ENCODE measurements at places on chromosomes 1 and 21. TPM values are rescaled to one million over a fixed set of nuclear protein-coding genes. Genes with fewer than 3 reads are reported as not detected.
A peak's percentile ranks its signal among the peaks of the same experiment; 100 is the strongest.

DNA sequence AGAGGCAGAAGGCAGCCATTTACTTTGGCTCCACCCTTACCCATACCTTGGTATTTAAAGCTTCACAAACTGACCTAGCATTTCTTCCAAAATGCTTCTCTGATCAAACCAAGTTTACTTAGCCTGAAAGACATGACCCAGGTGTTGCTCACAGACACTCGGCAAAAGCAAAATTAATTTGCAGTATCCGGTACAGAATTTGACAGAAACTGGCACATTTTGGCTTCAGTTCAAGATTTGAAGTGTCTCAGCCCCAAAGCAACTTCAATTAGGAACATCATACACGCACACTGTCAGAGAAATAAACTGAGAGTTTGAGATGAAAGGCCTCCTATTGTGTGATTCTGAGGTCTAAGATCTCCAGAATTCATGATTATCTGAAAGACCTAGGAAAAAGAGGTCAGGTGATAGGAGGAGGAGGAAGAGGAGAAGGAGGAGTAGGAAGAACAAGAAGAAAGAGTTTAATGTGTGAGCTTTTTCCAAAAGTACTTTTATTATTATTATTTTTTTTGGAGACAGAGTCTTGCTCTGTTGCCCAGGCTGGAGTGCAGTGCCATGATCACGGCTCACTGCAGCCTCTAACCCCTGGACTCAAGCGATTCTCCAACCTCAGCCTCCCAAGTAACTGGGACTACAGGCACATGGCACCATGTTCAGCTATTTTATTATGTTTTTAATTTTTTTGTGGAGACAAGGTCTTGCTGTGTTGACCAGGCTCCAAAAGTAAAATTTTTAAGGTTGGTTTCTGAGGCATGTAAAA is 143.6 kb downstream of the SLC45A1 start:
- H3K27ac ChIP-seq: no peak overlapping the region
- no peaks in the 10 kb centered on the region for H3K27me3 ChIP-seq

DNA sequence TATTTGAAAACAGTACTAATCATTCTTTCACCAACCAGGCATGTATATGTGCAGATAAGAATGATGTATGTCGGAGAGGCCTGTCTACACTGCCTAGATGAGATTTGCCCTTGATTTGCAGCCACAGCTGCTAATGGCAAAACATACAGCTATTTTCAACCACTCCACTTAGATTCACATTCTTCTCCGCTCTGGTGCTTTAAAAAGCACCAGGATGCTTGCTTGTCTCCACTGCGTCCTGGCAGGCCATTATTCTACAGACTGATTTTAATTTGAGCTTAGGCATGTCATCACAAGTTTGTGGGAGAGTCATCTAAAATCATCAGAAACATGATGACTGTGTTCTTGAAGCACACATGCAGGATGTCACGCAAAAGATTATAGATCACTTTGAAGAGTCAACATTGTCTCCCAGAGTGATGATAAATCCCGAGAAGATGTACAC is 119.0 kb upstream of the NRIP1 start:
- H3K36me3 ChIP-seq: no peaks in the 10 kb centered on the region
- H3K4me1 ChIP-seq: no peaks in the 10 kb centered on the region
- no peak overlapping the region for H3K4me3 ChIP-seq
- DNase-seq: no peak

DNA sequence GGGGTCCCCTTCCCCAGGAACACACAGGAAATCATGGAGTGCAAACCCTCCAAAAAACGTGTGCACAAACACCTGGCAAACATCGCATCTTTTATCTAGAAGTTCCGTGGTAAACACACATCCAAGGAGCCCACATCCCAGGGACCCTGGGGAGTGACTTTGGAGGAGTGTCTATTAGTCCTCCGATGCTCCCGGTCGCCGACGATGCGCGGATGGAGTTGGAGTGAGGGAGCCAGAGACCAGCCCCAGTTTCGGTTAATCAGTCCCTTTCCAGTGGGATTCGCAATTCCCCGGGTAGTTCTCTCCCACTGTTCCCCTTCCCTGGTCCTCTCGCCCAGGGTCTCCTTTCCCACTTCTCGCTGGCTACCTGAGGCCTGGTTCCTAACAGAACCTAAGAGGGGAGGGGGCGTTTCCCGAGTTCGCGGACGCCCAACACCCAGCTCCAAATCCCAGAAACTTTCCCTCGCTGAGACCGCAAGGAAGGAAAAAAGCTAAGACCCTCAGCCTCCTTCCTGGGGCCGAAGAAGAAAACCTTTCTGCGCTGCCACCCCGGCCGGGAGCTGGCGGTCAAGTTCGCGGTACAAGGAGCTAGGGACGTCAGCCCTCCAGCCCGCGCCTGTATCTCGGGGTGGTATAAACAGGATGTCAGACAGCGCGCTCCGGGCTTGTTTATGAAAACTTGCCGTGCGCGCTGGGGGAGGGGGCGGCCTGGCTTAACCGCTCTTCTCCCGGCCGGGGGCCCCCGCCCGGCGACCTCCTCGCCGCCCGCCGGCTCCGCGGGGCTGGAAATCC is 787 bp downstream of the JAK1 start:
- H3K4me3 ChIP-seq: peak overlapping the region; percentile 89
- no peaks in the 10 kb centered on the region for H3K27me3 ChIP-seq
- no peaks in the 10 kb centered on the region for H3K36me3 ChIP-seq
- peak; percentile 45 for DNase-seq

GRCh38 chr1:78333502-78333901 is 157.3 kb upstream of the PTGFR start:
- peak; percentile 28 for DNase-seq
- no peak overlapping the region for H3K27ac ChIP-seq
- H3K27me3 ChIP-seq: no peaks in the 10 kb centered on the region
- H3K36me3 ChIP-seq: no peaks in the 10 kb centered on the region

The BSND gene
- not detected for total RNA-seq

DNA sequence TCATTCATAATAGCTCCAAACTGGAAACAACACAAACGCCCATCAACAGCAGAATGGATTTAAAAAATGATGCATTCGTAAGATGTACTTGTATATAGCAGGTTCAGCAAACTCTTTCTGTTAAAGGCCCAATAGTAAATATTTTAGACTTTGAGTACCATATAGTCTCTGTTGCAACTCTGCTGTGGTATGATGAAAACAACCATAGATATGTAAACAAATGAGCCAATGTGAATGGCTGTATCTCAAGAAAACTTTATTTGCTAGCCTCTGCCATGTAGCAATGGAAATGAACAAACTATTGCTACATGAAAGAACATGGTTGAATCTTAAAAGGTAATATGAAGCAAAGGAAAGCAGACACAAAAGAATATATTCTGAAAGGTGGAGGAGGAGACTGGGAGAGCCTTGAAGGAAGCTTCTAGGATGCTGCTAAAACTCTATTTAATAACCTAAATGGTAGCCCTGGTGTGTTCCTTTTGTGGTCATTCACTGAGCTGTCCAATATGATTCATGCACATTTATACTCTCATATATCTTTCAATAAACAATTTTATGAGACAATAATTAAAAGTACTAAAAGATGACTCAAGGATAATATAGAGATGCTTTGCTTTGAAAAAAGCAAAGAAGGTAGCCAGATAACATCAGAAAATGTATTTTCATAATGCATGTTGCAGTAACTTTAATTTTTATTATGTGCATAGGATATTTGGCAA is 29.1 kb upstream of the FMO3 start:
- H3K27me3 ChIP-seq: no peaks in the 10 kb centered on the region
- no peaks in the 10 kb centered on the region for H3K4me1 ChIP-seq
- H3K36me3 ChIP-seq: no peaks in the 10 kb centered on the region
- no peak for DNase-seq
- no peak overlapping the region for H3K27ac ChIP-seq
- H3K4me3 ChIP-seq: no peak overlapping the region

DNA sequence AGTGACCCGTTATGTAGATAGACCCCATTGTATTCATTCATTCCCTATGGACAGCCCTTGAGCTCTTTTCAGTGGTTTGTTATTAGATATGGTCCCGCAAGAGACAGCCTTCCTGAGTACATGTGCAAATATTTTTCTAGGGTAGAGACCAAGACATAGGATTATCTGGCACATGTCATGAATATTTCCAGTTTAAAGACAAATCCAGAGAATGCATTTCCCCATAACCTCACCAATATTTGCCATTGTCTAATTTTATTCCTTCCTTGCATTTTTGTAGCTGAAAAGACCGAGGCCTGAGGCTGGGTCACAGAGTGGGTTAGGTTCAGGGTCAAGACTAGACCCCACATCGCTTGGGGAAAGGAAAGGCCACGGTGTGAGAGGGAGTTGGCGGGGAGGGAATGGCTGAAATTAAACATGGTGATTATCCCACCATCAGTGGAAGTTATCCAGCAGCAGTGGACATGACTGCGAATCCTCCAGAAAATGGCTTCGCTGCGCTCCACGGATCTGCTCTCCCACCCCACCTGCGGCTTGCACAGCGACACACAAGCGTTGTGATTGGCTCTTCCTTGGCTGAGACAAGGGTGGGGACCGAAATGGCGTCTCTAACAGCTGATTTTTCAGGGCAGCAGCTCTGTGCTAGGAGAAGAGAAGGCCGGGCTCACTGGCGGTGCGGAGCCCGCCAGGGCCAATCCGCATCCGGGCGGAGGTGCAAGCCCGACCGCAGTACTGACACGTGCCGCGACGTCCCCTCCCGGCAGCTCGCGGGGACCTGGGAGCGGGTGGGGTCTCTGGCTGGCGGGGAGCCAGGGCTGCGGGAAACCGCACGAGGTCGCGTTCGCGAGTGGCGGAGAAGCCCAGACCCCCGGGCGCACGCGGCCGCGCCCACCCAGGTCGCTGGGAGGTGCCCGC is 16.1 kb upstream of the STMN1 start:
- peaks cover 18% of the 10 kb centered on the region for H3K4me1 ChIP-seq
- H3K27ac ChIP-seq: no peak overlapping the region
- H3K27me3 ChIP-seq: peaks cover 5% of the 10 kb centered on the region
- DNase-seq: peak; percentile 33

DNA sequence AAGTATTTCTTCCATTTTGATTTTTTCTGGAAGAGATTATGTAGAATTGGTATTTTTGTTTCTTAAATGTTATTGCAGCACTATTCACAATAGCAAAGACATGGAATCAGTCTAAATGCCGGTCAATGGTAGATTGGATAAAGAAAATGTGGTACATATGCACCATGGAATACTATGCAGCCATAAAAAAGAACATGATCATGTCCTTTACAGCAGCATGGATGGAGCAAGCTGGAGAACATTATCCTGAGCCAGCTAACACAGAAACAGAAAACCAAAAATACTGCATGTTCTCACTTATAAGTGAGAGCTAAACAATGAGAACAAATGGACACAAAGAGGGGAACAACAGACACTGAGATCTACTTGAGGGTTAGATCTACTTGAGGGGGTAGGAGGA is 5.4 kb downstream of the FGGY start:
- no peaks in the 10 kb centered on the region for H3K36me3 ChIP-seq
- no peak overlapping the region for H3K4me3 ChIP-seq
- no peaks in the 10 kb centered on the region for H3K27me3 ChIP-seq
- no peak overlapping the region for H3K27ac ChIP-seq
- H3K4me1 ChIP-seq: no peaks in the 10 kb centered on the region
- no peak for DNase-seq

DNA sequence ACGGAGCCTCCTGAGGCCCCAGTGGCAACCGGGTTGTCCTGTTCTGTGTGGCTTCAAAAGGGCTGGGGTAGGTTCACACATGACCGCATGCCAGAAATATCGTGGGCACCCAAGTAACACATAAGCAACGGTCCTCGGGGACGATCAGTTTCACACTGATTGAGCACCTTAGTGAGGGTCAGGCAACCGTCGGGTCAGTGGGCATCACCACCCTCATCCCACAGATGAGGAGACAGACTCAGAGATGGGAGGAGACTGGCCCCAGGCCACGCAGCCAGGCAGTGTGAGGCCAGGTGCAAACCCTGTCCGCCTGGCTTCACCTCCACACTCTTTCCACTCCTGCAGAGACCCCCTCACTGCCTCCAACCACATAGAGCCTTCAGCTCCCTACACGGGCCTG is 309.8 kb downstream of the MATN1 start:
- H3K4me1 ChIP-seq: no peaks in the 10 kb centered on the region
- no peaks in the 10 kb centered on the region for H3K27me3 ChIP-seq
- no peaks in the 10 kb centered on the region for H3K36me3 ChIP-seq
- no peak overlapping the region for H3K4me3 ChIP-seq

The PGLYRP3 gene
- not detected for total RNA-seq

- no peaks in the 10 kb centered on the region for H3K36me3 ChIP-seq
- DNase-seq: no peak
- no peaks in the 10 kb centered on the region for H3K27me3 ChIP-seq
Measured at GRCh38 chr21:36902331-36902730, 64.1 kb downstream of the HLCS start.

The CLCA1 gene
- total RNA-seq: not detected

All from astrocyte (in vitro differentiated cells and primary cell).